Stimulated activated CD4-positive, alpha-beta T cell treated with anti-CD3 and anti-CD28 coated beads, Interleukin-1b, Interleukin-23, amount 100 ng/mL, for 4 hours (primary cell): ENCODE measurements at places on chromosomes 12 and 14.

DNA sequence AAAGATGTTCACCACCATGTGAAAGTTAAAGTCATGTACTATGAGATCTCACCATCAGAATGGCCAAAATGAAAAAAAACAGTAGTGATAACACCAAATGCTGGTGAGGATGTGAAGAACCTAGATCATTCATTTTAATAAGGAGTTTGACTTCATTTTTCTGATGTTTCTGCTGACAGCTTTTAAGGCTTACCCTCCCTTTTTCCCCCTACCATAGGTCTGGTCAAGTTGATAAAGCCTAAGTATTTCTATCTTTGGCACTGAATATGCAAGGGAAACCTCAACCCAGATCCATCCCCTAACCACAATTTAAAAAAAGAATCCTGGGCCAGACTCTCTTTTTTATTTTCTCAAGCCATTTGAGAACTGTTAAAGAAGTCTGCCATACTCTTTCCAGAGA, 689.6 kb upstream of the FOXG1 start:
- no peak for DNase-seq

GRCh38 chr12:131547555-131547954, 163.3 kb upstream of the SFSWAP start:
- no peak for DNase-seq

GRCh38 chr14:24185026-24185425, 3.6 kb downstream of the IPO4 start:
- DNase-seq = no peak

DNA sequence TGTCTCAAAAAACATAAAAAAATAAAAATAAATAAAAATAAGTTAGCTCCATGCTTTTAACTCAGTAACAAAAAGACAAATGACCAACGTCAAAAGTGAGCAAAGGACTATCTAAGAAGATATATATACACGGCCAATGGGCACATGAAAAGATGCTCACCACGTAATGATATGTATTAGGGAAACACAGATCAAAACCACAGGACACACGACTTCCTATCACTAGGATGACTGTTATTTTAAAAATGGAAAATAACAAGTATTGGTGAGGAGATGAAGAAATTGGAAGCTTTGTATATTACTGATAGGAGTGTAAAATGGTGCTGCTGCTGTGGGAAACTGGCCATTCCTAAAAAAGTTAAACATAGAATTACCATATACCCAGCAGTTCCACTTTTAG, 20.2 kb upstream of the P2RX7 start:
- DNase-seq = no peak

DNA sequence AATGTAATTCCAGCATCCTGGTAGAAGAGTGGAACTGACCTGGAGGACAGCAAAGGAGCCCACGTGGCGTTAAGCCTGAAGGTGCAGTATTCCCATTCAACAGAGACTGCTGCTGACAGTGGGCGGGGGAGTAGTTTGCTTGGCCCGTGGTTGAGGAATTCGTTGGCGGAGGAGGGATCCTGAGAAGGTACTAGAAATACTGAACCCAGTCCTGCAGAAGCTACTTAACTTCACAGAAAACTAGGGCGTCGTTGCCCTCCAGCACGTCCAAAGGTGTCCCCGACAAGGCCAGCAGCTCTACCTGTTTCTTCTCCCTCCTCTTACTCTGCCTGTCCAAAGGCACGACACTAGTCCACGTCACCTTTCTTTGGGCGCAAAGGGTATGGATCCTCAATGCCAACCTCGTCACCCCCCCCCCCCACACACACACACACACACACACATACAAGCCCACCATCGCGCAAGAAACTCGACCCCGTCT, 303 bp downstream of the PUS7L start:
- no peak for DNase-seq

DNA sequence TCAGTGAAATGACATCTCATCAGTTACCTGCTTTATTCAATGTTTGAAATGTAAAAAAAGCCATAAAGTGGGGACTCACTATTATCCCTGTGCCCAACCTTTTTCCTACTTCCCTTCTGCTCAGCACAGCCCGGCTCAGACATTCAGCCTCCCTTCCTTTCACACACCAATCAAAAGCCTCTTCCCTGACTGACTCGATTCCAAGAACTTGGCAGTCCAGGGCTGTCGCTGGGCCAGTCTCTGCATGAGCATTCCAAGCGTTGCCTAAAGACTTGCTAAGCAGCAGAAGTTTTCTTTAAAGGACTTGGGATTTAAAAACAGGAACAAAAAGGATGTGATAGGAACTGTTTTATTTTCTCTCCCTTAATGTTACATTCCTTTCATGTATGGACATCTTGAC, 22.7 kb downstream of the ITPR2 start:
- DNase-seq = no peak

- no peak for DNase-seq
Measured at GRCh38 chr12:64797156-64797555, 27.3 kb upstream of the TBC1D30 start.

DNA sequence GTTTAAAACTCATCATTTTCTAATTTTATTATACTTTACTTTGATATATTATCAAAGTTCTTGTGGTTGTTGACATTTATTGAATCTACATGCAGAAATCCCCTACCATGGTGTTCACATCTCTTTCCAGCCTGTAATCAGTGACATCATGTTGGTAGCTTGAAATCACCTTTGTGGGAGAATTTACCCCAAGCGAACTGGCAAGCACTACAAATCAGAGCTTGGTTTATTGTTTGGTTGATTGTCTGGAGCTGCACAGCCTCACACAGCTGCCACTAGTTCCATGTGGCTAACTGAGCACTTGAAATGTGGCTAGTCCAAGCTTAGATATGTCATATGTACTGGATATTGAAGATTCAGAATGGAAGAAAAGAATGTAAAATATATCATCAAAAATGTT, 15.4 kb upstream of the KRT5 start:
- no peak for DNase-seq

GRCh38 chr12:30993766-30994165, 67.2 kb downstream of the TSPAN11 start:
- no peak for DNase-seq
